Frontal cortex (tissue), 4 donors: ENCODE measurements at places on chromosomes 2 and 18.

DNA sequence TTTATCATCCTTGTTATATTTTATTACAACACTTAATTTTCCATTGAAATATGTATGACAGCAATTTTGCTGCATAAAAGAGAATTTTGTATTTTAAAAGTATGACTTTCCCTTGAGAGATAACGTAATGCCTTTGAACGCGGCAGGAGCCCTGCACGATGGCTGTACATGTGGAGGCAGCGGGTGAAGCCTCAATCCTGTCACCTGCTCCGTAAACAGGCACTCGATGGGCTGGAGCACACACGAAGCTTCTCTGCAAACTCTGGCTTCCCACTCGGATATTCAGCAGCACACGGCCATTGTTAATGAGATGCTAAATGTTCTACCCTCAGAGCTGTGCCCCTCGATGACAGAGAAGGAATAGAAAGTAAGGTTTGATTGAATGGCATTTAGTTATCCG, 184.4 kb downstream of the RTP5 start:
- no peak for DNase-seq

DNA sequence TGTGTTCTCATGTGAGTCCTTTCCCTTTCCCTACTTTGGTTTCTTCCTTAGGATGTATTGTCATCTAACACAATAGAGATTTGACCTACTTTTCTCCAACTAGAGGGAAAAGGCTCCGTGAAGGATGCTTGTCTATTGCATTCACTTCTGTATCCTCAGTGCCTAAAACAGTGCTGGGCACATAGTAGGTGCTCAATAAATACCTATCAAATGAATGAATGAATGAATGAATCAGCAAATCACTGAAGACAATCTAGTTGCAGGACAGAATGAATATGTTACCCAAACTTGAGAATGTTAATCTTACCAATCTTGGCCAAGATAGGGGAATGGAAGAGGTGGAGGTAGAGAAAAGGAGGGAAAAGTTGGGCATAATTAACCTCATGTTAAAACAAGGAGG, 277.0 kb upstream of the FBXO11 start:
- no peak for DNase-seq

- DNase-seq: no peak
Observed at GRCh38 chr2:71607151-71607889, 154.0 kb downstream of the DYSF start.

GRCh38 chr2:234939996-234940395, 11.8 kb upstream of the SH3BP4 start:
- no peak for DNase-seq

- no peak for DNase-seq
Observed at GRCh38 chr18:70535041-70535440, 246.2 kb downstream of the SOCS6 start.
